ENCODE measurements at places on chromosomes 2 and 18. TPM values are rescaled to one million over a fixed set of nuclear protein-coding genes. Genes with fewer than 3 reads are reported as not detected.

DNA sequence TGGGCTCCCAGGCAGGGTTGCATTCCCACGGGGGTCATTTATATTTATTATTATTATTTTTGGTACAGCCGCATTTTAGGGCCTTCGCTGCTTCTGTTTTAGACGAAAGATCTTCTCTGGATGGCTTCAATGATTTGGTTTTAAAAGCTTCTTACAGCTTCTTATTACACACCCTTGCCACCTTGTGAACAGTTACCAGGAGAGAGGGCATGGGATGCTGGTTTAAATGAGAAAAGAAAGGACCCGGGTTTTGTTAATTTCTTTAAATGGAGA, 1.7 kb downstream of the SH3RF3 start:
- no peak overlapping the region for H3K4me3 ChIP-seq
- DNase-seq, result no peak
- no peak overlapping the region for H3K27ac ChIP-seq
- peaks cover 5% of the 10 kb centered on the region for H3K27me3 ChIP-seq
- no peaks in the 10 kb centered on the region for H3K36me3 ChIP-seq

The OBSL1 gene
- 0.09 TPM for total RNA-seq

The CNTNAP5 gene
- not detected for total RNA-seq

The CSRNP3 gene
- not detected for total RNA-seq

DNA sequence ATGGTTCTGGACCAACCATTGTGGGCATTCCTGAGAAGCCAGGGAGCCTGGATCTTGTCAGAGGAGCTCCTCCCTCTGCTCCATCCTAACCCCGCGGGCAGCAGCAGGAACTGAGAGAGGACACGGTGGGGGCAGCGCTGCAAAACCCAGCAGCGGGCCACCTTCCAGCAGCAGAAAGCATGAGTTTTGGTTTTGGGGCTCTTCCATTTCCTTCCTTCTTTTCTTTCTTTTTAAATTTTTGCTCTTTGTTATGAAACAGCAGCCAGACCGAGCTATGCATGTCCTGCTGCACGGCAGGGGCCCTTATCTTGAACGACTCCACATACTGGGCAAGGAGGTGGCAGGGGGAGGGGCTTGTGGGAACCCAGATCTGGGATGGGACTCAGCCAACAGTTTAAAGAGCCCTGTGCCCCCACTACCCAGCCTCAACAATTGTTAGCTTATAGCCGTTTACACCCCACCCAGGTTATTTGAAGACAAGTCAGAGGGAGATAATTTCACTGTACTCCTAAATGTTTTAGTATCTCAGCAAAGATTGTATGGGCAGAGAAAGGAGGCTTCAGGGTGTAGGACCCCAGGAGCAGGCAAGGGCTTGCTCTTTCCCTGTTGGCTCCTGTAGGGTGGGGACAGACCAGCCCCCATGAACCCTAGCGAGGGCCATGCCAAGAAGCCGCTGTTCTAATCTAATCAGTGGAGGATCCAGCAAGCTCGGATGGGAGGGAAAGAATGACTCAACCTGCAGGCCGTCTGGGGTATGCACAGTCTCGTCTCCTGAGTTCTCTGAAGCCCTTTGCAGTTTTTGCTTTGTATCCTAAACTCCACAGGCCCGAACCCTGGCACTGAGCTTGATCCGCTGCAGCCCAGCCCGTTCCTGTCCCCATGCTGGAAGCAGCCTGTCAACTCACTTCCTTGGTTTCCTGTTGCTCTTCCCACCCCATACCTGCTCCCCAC, 75.3 kb downstream of the LRRFIP1 start:
- peak; percentile 81 for DNase-seq
- H3K36me3 ChIP-seq, result no peaks in the 10 kb centered on the region
- H3K27ac ChIP-seq, result peak overlapping the region; percentile 70
- H3K27me3 ChIP-seq, result no peaks in the 10 kb centered on the region
- H3K4me1 ChIP-seq, result peaks cover 100% of the 10 kb centered on the region
- no peak overlapping the region for H3K4me3 ChIP-seq

GRCh38 chr2:60423505-60423904, 129.9 kb downstream of the BCL11A start:
- H3K4me1 ChIP-seq, result no peaks in the 10 kb centered on the region
- no peak overlapping the region for H3K4me3 ChIP-seq
- DNase-seq, result no peak
- no peaks in the 10 kb centered on the region for H3K36me3 ChIP-seq
- H3K27me3 ChIP-seq, result no peaks in the 10 kb centered on the region

DNA sequence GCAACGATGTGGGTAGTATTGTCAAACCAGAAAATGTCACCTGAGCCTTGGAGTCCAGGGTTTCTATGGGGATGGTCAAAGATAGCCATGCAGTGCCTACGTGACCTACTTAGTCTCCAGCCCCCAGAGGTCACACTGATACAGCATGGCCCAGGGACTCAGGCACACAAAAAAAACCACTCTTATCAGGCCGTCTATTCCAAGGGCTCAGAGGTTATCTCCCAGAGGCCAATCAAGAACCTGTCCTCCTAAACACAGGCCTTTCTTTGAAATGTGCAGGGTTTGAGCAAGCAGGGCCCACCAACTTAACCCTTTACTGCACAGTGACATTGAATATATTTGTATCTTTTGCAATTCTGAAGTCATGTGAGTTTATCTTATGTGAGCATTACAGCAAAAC, 82.7 kb downstream of the MRO start:
- H3K27me3 ChIP-seq, result no peaks in the 10 kb centered on the region
- no peak for DNase-seq
- no peaks in the 10 kb centered on the region for H3K4me1 ChIP-seq
- no peak overlapping the region for H3K27ac ChIP-seq
- H3K36me3 ChIP-seq, result no peaks in the 10 kb centered on the region

GRCh38 chr2:58010599-58010998, 36.0 kb upstream of the VRK2 start:
- no peak overlapping the region for H3K4me3 ChIP-seq
- H3K4me1 ChIP-seq, result no peaks in the 10 kb centered on the region
- H3K27ac ChIP-seq, result no peak overlapping the region

- H3K36me3 ChIP-seq, result no peaks in the 10 kb centered on the region
- no peaks in the 10 kb centered on the region for H3K27me3 ChIP-seq
- no peak for DNase-seq
- H3K4me3 ChIP-seq, result no peak overlapping the region
- H3K4me1 ChIP-seq, result no peaks in the 10 kb centered on the region
- H3K27ac ChIP-seq, result no peak overlapping the region
Measured at GRCh38 chr2:226351711-226352110, 447.9 kb downstream of the IRS1 start.
